ENCODE measurements at places on chromosomes 2 and 18.
A peak's percentile ranks its signal among the peaks of the same experiment; 100 is the strongest.

DNA sequence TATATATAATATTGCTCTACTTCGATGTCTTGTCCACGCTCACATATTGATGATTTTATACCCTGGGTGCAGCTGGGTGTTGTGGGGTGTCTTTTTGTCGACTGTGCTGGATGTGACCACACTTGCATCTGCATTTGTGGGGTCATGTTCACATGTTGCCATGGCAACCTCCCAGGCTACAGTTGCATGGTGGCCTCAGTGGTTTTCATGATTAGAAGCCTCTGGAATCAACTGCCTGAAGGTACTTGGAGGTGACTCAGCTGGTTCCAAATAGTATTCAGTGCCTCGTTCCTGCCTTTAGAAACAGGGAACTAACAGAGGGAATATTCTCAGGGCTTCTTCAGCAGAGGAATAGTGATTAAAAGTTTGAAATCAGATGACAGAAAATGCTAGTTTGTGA, 166.3 kb upstream of the NYAP2 start:
- peak; percentile 6 for DNase-seq

DNA sequence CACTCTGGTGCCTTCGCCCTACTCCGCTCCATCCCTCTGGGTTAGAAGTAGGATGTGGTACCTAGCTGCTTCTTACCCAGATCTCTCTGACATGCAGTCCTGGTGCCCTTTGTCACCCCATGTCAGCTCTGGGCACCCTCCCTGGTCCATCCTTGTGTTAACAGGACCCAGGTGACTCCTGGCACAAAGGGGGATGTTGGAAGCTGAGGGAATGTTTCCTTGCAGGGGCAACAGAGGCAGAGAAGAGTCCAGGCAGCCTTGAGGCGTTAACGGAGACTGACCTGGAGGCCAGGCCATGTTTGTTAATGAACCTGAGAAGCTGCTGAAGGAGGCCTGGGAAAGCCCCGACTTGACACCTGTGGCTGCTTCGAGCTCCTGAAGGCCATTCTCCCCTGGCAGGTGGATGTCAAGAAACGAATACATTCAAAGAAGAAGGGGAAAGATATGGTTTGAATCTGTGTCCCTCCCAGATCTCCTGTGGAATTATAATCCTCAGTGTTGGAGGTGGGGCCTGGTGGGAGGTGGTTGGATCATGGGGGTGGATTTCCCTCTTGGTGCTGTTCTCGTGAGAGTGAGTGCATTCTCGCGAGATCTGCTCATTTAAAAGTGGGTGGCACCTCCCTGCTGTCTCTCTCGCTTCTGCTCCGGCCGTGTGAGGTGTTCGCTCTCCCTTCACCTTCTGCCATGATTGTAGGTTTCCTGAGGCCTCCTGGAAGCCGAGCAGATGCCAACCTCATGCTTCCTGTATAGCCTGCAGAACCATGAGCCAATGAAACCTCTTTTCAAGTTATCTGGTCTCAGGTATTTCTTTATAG, 31.4 kb downstream of the NPPC start:
- DNase-seq, result no peak

- DNase-seq, result no peak
These were observed 270.7 kb downstream of the PIEZO2 start for GRCh38 chr18:10878703-10879102.

DNA sequence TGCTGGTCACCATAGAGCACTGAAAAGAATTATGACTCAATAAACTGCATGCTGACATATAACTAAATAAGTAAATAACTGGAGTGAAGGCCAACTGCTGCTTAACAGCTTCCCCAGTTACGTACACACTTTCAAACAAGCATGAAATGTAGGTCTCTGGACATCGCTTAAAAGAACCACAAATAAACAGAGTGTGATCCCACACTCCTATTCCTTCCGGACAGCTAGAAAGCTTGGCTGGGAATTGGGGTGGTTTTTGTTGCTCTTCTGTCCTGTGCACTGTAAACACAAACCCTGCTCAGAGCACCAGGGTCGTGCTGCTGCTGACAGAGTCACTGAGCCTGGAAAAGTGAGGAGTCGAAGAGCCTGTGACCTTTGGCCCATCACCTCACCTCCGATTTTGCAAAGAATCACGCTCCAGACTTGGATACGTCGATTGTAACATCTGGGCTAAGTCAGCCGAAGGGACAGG, 162.7 kb upstream of the NT5C1B start:
- no peak for DNase-seq

- no peak for DNase-seq
These were observed 84.2 kb upstream of the LAPTM4A start for GRCh38 chr2:20135631-20136050.

DNA sequence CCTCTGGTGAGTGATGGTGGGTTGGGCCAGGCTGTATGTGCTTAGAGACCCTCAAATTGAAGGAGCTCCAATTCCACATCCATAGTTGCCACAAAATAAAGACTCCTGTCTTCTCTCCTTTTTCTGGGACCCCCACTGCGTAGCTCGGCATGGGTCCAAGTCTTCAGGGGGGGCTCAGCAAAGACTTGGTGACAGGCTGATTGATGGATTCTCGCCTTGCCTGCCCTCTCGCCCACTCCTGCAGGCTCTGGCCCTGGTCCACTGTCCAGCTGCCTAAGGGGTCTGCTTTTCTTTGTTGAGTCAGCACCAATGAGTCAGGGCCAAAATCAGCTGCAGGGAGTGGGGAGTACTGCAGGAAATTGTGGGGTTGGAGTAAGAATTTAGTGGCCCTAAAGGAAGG, 21.5 kb downstream of the RPL37A start:
- no peak for DNase-seq

Measured in GM04504 (cell line).